ENCODE measurements at places on chromosomes 3 and 15.

- DNase-seq = no peak
Measured at GRCh38 chr15:89621547-89621946, 33.7 kb downstream of the KIF7 start.

DNA sequence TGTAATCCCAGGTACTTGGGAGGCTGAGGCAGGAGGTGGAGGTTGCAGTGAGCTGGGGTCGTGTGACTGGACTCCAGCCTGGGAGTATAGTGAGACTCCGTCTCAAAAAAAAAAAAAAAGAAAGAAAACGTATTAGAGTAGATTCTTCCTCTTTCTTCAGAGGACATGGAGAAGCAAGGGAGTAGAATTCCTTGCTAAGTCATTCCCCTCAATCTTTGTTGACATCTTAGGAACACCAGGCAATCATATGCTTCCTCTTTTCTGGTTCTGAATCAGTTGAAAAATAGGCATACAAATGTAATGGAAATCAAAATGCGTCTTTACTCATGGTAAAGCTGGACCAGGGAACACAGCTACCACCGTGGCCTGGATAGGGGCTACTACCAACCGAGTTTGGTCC, 38.3 kb upstream of the ATOSA start:
- no peak for DNase-seq

GRCh38 chr15:80267658-80268057, 15.6 kb upstream of the CTXND1 start:
- DNase-seq = no peak

DNA sequence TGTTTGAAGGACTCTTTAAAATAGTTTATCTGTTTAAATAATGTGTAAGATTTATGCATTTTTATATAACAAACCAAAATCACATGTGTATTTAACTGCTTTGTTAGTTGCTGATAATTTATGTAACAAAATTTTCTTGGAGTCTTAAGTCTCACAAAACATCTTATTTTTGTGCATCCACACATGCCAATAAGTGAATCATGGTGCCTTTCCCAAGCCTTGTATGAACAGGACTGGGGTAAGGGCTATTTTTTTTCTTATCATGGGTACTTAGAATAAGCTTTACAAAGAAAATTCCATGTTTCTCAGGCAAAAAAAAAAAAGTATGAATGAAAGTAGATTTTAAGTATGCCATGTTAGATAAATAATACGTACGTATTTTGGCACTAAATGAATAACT, 132.9 kb upstream of the LRRFIP2 start:
- DNase-seq = no peak

DNA sequence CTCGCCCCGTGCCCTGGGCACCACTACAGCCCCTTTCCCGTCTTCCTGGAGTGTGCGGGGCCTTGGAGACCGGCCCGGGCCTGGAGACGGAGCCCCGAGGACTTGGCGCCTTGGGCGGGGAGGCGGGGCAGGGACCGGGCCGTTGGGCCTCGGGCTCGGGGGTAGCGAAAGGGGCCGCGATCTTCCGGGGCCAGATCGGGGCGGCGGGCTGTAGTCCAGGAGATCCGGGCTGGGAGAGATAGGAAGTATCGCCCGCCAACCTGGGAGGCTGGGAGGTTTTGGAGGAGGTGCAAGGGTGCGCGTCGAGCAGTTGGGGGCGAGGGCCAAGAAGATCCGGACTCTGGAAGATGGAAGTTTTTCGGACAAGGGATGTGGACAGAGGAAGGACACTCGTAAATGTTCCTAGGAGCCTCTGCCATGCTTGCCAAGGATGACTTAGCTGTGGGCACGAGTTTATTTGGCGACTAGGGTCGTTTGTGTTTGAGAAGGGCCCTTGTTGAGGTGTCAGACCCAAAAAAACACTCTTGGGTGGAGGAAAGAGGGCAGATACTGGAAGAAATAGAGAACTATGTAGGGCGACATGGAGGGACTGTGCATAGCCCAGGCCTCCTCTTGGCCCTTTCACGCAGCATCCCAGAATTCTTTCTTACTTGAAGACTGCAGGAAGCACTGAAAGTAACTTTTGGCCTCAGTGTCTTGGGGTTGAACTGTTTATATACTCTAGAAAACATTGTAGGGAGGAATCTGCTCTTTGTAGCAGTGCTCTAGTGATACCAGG, 712 bp downstream of the RTF1 start:
- DNase-seq = peak; percentile 57

DNA sequence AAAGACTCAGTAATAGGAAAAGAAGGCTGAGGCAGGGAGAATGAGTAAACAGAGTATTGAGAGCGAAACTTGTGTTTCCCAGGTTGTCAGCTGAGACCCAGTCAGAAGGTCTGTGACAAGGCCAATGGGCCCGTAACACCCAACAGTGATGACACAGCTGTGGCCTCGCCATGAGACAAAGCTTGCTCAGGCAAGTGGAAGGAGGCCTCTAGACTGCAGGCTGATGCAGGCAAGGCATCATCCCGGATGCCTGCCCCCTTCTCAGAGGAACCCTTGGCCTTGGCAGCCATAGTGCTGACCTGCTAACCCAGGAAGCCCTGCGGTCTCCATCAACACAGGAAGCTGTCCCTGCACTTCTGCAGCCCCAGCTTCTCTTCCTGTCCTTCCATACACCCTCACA, 15.4 kb downstream of the RAB6B start:
- DNase-seq = no peak

DNA sequence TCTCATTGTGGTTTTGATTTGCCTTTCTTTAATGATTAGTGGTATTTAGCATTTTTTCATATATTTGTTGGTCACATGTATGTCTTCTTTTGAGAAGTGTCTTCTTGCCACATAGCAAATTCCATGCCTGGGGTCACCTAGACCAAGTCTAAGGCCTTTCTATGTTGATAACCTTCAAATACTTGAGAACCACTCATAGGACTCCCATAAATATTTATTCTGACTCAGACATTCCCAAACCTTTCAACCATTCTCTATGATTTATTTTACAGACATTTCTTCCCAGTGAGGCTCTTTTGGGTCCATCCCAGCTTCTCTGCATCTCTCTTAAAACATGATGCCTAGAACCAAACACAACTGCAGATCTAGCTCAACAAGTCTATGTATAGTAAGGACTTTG, 69.2 kb downstream of the ATP8B4 start:
- no peak for DNase-seq

- DNase-seq = no peak
Measured at GRCh38 chr15:89475661-89476060, 20.7 kb downstream of the RHCG start.

- no peak for DNase-seq
Measured at GRCh38 chr15:74043425-74044266, 38.7 kb downstream of the GOLGA6A start.

DNA sequence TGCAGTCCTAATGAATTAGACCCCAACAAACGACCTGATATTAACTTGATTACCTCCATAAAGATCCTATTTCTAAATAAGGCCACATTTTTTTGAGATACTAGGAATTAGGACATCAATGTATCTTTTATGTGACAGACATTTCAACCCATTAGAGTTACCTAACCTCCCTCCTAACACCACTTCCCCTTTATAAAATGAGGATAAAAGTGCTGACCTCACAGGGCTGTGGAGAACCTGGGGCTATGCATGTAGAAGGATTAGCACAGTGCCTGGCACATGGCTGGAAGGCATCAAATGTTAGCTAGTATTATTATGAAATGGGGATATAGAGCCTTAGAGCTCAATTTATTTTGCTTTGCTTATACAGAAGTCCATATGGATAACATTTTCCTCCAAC, 53.5 kb upstream of the LRRN1 start:
- DNase-seq = no peak

DNA sequence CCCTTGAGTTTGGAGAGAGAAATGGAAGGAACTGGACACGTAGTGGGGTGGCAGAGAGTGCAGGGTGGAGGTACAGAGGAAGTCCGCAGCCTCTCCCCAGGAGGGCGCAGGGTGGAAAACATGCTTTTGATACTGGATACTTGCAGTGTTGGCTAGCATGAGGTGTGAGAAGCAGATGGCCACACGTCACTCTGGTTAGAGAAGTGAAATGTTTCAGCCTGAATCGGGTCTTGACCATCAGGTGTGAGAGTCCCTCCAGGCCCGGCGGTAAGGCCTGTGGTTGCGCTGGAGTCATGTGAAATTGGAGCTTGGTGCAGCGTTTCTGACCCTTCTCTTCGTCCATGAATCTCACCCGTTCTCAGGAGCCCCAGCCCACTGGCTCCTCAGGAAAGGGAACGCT, 93.1 kb downstream of the GABRG3 start:
- no peak for DNase-seq

DNA sequence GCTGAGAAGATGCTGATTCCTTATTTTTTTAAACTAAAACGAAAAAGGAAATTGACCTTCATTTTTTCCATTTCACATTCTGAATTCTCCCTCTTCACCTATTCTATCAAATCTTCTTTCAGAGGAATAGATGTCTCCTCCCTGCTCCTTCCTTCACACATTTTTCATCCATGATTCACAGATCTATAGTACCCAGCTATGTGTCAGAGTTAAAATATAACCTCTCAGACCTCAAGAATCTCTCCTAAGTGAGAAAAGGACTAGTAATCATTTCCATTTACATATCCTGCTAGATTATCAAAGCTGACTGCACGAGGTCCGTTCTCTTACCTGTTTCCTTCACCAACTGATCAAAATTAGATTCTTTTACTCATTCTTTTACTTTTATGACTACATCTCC, 1297.6 kb upstream of the ALCAM start:
- DNase-seq = no peak

Measured in left hindlimb (tissue), 1 donor.